ENCODE measurements at places on chromosomes 4 and X.
A peak's percentile ranks its signal among the peaks of the same experiment; 100 is the strongest.

GRCh38 chr4:69748173-69748572 is 12.2 kb downstream of the SULT1B1 start:
- DNase-seq: no peak

DNA sequence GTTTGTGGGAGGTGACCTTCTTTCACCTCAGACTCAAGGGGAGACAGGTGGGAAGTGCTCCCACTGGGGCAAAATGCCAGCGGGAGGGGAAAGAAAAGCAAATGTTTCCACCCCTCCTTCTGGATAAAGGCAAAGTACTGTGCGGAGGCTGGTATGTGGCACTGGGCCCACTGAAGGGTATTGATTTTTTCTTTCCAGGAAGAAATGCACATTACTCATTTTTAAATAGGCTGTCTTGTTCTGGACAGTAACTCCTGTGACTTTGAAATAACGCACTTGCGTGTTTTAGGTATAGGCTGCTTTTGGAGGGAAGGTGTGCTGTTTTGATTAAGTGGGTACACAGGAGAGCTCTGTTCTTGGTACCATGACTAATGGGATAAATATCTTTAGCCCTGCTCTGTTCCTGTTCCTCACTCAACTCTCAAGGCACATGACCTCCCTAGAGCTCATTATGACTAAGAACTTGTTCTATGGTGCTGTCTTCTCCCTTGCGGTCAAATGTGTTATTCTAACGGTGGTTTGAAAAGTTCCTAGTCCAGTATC is 40.7 kb upstream of the MBTPS2 start:
- DNase-seq: no peak

- no peak for DNase-seq
Observed at GRCh38 chrX:23737413-23737812, 5.7 kb downstream of the ACOT9 start.

GRCh38 chr4:84666439-84666838 is 83.5 kb downstream of the CDS1 start:
- DNase-seq: no peak

DNA sequence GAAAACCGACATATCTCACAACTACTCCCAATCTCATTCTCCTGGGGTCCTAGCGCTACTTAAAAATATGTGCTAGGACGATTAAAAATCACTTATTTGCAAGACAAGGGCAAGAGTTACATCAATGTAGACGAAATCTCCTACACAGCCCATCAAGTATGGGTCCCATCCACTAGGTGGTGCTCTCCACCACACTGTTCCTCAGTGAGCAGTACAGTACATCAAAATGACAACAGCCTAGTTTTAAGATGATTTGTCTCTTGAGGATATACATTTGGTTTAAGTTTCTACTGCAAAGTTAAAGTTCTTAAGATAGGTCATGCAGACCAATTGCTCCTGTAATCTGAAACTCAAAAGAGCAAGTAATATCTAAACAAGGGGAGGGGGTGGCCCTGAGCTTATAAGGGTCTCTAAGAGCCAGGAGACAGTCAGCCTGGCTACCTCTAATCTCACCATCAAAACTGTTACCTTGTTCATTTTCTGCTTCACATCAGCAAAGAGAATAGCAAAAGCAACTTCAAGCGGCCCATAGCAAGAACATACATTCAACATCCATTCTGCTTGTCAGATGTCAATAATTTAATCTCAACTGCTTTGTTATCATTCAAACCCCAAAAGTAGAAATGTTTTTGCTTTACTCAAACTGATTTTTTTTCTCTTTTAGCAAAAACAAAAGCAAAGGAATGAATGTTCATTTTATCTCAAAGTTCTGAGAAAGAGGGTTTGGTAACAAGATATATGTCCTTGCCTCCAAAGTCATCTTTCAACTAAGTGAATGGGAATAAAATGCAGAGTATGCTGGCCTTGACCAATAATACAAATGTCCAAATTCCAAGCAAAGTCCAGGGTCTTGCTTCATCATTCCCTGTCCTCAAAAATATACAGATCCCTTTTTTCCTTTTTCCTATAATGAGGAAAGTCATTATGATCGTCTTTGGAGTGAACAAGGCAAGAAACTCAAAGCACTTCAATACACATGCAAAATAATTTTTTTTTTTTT is 53.1 kb downstream of the STX18 start:
- peak; percentile 52 for DNase-seq

- DNase-seq: no peak
Observed at GRCh38 chr4:52099860-52100461, 48.9 kb downstream of the SPATA18 start.

GRCh38 chr4:3412257-3413020 is 29.3 kb upstream of the HGFAC start:
- no peak for DNase-seq

- DNase-seq: no peak
Observed at GRCh38 chrX:110435196-110435595, 76.5 kb downstream of the RTL9 start.

- DNase-seq: no peak
Observed at GRCh38 chr4:71275004-71275403, 63.8 kb upstream of the SLC4A4 start.

GRCh38 chr4:22597471-22597870 is 81.6 kb upstream of the ADGRA3 start:
- DNase-seq: no peak

GRCh38 chr4:108512615-108513505 is 107.5 kb upstream of the RPL34 start:
- DNase-seq: no peak

DNA sequence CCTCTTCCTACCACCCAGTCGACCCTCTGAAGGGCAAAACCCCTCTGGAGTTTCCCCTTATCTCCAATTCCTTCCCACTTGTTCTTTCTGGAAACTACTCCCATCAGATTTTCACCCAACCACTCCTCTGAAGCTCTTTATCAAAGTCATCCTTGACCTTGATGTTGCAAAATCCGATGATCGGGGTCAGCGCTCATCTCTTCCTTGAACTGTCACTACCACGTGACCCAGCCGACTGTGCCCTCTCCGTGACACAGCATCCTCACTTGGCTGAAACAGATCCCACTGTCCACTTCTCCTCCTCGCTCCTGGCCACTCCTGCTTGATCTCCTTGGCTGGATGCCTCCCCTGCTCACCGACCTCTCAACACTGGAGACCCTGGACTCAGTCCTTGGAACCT is 1.1 kb downstream of the CFAP99 start:
- no peak for DNase-seq

GRCh38 chrX:5575407-5575806 is 653.3 kb downstream of the NLGN4X start:
- DNase-seq: no peak

- no peak for DNase-seq
Observed at GRCh38 chr4:14787894-14788293, 214.4 kb upstream of the CPEB2 start.

GRCh38 chrX:27597508-27597907 is 7.4 kb downstream of the DCAF8L2 start:
- no peak for DNase-seq

- DNase-seq: no peak
Observed at GRCh38 chr4:25013756-25014661, 16.7 kb downstream of the LGI2 start.

DNA sequence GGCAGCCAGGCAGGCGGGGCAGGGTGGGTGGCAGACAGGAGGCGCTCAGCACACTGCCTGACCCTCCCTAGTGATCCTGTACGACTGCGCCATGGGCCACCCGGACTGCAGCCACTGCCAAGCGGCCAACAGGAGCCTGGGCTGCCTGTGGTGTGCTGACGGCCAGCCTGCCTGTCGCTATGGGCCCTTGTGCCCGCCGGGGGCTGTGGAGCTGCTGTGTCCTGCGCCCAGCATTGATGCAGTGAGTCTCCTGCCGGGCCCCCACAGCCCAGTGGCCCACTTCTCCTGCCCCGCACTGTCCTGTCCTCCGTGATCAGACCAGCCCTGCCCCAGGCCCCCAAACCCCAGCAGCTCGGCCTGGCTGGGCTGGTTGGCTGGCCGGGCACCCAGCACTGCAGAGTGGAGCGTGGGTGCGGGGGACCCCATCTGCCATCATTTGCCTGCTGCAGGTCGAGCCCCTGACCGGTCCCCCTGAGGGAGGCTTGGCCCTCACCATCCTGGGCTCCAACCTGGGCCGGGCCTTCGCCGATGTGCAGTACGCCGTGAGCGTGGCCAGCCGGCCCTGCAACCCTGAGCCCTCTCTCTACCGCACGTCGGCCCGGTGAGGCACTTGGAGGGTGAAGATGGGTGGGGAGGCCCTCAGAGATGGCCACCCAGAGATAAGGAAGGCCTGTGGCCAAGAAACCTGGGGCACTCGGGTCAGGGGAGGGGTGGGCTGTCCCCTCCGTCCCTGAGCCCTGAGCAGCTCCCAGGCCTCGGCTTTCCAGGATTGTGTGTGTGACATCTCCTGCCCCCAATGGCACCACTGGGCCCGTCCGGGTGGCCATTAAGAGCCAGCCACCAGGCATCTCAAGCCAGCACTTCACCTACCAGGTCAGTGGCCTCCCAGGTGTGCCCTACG is 7.6 kb downstream of the PLXNB3 start:
- DNase-seq: no peak

DNA sequence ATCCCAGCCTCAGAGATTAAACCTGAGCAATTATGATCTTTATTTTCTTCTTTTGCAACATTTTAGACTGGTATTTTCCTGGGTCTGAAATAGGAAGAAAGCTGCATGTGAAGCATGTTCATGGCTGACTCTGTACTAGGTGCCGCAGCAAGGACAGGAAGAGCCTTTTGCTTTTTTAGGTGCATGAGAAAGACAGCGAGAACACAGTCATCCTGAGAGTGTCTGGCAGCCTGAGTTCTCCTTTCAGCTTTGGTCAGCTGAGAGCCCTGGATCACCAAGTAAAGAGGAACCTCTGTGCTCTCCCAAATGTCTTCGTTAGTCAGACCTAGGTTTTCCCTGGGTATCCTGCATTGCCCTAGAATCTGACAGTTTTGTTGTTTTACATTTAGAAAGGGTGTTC is 29.8 kb downstream of the FAM149A start:
- DNase-seq: no peak

DNA sequence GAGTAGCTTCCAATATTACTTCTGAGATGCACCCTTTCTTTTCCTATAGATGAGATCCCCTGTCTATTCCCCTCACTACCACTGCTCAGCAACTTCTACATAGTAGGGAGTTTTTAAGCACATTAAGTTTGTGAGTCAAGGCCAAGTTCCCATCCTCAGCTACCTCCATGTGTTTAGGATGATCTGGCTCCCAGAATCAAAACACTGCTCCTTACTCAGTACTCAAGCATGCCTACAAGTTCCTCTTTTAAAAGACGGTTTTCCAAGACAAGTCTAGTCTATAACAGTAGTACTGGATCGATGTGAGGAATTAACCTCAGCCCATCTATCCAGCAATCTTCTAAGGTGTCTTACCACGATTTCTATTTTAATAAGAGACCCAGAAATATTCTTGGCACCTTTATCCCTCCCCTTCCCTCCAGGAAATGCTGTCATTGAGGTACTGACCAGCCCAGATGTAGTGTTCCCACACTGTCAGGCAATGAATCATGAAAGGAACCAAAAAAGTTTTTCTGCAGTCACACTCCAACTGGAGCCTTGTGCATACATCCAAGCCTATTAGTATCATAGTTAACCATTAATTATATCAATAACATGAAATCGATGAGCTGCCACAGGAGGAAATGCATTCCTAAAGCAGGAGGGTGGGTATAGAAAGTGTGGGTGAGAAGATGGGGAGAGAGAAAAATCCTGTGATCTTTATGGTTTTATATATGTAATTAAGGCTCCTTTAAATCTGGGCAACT is 29.6 kb downstream of the AREG start:
- DNase-seq: no peak

- no peak for DNase-seq
Observed at GRCh38 chr4:83860200-83860599, 324.3 kb downstream of the GPAT3 start.

DNA sequence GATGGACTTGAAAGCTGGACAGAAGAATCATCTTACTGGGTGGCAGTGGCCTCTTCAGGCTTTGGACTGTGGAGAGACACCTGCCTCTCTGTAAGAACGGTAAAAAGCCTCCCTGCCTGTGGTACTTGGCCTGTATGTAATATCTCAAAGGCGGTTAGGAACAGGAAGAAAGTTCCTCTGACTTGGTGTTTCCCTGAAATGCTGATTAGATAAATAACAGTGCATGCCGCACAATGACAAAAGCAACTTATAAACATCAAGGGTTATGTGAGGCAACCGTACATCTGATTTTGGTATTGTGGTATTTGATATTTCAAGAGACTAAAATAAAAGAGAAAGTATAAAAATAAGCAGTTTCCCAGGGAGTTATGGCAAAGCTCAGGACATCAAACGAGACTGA is 92.4 kb upstream of the SORBS2 start:
- no peak for DNase-seq

- DNase-seq: no peak
Observed at GRCh38 chrX:45505214-45505613, 304.5 kb upstream of the DIPK2B start.
